ENCODE measurements at places on chromosomes 5 and 9. TPM values are rescaled to one million over a fixed set of nuclear protein-coding genes. Genes with fewer than 3 reads are reported as not detected.

Gene SLC4A9
- polyA plus RNA-seq = 0.06 TPM

DNA sequence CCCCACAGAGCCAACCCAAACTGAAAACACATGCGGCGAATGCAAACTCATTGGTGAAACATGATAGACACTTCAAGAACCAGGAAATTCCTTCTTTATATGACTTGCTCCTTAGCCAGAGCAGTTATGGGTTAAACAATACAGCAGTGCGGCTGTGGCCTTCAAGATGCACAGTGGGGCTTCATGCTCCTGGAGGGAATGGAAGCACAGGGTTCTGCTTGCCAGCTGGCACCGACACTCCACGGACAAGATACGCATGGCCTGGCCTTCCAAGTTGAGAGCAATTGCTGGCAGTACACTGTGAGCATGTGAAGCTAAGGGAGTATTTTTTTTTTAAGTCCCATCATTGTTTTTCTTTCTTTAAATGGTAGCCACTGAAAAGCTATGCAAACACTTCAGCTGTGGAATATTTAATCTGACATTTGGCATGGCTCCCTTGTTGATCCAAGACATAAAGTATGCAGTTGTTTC, 451.6 kb upstream of the CD180 start:
- peak; percentile 81 for DNase-seq

- no peak for DNase-seq
These were observed 50.2 kb upstream of the NR3C1 start for GRCh38 chr5:143453720-143454119.

DNA sequence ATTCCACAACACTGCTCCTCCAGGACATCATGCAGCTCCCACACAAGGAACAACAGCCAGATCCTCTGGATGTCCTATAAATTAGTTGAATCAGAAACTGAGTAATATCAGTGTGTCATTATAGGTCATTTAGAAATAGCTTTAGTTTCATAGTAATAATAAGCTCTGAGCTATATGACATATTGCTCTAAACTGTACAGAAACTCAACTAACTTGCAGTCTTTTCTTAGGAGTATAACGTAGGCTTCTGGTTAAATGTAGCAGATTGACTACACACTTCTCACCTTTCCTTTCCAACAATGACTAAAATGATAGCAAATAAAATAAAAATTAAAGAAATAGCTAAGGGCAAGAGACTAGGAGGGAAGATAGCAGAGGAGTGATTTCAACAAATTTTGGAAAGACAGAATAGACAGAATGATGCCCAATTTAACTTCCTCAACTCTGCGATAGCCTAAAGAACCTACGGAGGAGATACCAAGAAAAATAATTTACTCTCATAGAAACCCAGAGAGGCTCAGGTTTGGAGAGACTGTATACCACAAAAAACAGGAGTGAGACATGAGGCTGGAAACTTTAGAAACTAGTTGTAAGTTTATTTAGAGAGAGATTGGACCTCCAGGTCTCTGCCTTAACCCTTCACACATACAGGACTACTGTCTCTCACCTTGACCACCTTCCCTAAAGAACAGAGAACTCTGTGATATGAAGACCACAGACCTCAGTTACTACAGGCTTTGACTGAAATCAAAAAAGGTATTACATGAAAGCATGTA, 193.7 kb downstream of the TSSK1B start:
- no peak for DNase-seq

DNA sequence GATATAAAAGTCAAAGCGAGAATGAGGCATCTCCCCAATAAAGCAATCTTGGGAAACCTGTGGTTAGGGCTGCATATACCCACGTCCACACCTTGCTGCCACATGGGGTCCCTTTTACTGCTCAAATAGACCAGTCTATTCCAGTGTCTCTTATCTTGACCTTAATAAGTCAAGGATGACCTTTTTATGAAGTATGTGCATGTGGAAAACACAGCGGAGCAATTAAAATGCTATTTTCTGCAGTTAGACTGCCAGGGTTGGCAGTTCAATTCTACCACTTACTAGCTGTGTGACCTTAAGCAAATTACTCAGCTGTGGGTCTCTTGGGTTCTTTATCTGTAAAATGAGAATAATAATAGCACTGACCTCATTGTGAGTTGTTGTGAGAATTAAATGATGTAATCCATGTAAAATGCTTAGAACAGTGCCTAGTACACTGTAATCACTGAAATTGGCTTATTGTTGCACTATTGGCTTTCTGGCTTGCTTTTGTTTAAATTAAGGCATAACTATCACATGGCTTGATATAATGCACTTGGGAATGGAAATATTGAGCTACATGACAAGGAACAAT, 67.8 kb upstream of the HSPB3 start:
- DNase-seq = no peak
